ENCODE measurements at places on chromosomes 5 and 9.
A peak's percentile ranks its signal among the peaks of the same experiment; 100 is the strongest.

DNA sequence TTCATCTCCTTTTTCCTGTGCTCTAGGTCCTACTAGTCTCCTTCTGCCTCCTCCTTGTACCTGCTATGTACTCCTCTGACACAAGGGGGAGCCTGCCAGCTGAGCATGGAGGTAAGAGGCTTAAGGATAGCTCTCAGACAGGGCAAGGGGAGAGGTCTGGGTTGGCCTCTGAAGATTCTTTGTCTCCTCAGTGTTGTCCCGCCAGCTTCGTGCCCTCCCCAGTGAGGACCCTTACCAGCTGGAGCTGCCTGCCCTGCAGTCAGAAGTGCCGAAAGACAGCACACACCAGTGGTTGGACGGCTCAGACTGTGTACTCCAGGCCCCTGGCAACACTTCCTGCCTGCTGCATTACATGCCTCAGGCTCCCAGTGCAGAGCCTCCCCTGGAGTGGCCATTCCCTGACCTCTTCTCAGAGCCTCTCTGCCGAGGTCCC lies 3.8 kb downstream of the CREB3 start:
- peak; percentile 72 for DNase-seq

- DNase-seq = no peak
Measured at GRCh38 chr5:126122942-126123341, 300.3 kb upstream of the GRAMD2B start.

GRCh38 chr9:113649855-113650206 lies 186.3 kb downstream of the RGS3 start:
- no peak for DNase-seq

- peak; percentile 52 for DNase-seq
Measured at GRCh38 chr5:31270396-31270795, 76.9 kb downstream of the CDH6 start.

DNA sequence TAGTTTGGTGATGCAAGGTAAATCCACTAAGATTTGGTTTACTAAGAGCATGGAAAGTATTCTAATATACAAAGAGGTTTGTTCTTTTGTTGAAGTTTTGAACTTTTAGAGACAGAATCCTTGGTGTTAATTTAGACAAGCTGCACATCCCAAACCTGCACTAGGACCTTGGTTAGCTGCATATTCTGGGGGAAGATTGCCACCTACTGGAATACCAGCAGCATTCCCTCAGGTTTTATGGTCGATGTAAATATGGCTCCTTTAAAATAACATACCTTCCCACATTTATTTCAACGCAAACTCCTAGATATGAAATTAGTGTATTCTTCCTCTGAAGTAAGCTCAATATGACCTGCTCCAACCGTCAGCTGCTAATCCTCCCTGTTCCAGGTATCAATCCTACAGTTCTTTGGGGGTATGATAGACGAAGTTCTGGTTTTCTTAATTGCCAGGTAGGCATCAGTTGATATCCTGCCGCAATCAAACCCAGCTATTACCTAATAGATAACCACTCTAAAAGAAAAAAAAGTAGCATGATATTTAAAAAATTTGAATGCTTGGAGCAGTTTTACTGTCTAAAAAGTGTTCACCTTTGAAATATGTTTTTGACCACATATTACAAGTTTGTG lies 624.1 kb downstream of the ISL1 start:
- DNase-seq = peak; percentile 55

DNA sequence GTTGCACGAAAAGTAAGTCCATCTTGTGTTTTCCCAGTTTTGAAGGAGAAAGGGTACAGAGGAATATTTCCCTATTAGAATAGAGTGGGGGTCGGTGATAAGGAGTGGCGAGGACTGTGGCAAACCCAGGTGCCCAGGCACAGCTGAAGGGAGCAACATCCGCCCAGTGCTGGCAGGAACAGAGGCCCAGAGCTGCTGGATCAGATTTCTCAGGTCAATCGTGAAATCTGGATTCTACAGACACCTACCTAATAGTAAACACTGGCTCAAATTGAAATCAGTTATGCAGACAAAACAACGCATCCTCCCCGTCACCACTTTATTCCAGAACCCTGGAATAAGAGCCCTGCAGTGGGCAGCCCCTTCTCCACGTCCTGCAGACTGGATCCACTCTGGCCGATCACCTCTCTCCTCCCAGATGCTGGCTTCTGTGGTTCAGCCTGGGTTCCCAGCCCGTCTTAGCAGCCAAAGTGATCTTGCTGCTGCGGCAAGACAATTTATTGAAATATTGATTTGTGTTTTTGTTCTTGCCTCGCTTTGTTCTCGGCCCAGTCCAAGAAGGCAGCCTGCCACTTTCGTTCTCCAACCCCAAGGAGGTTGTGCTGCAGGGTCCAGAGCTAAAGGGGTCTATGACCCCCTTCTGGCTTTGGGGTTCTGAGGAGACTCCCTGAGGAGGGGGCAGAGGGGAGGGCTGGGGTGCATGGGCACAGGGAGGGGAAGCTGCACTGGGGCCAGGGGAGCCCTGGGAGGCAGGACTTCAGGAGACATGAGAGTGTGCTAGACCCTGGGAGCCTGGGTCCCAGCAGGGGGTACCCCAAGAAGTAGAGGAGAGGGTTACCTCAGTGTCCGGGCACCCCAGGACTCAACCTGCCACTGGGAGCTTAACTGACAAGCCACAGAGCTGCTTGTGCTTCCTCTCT lies 103.3 kb downstream of the ZNF354C start:
- DNase-seq = no peak

DNA sequence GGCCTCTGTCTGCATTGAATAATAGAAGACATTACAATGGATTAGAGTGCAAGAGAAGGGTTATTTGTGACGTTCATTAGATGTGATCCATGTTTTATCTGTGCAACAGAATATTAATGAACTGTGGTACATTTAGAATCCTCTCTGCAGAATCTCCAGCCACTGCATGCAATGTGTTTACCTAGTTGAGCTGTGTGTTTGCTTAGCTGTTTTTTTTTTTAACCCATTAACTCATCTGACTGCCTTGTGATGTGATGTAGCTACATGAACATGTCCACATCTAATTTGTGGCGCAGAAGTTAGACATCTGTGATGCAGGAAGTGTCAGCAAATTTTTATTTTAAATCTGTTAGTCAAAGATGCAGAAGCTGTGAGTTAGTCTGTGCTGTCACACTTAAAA lies 236.9 kb downstream of the CD180 start:
- DNase-seq = no peak

DNA sequence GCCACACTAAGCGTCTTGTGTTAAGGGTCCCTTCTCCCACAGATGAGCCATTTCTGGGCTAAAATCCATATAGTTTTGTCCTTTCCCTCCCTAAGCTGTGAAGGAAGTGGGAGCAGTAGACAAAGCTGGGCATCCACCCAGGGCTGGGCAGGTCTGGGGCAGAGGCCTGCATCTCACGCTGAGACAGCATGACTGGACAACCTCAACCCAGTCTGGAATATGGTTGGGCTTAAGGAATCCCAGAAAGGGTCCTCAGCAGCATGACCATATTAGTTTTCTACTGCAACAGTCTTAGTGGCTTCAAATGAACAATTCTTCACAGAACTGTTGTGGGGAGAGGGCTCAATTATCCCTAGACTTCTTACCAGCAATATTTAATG lies 173.8 kb downstream of the AUH start:
- DNase-seq = no peak

DNA sequence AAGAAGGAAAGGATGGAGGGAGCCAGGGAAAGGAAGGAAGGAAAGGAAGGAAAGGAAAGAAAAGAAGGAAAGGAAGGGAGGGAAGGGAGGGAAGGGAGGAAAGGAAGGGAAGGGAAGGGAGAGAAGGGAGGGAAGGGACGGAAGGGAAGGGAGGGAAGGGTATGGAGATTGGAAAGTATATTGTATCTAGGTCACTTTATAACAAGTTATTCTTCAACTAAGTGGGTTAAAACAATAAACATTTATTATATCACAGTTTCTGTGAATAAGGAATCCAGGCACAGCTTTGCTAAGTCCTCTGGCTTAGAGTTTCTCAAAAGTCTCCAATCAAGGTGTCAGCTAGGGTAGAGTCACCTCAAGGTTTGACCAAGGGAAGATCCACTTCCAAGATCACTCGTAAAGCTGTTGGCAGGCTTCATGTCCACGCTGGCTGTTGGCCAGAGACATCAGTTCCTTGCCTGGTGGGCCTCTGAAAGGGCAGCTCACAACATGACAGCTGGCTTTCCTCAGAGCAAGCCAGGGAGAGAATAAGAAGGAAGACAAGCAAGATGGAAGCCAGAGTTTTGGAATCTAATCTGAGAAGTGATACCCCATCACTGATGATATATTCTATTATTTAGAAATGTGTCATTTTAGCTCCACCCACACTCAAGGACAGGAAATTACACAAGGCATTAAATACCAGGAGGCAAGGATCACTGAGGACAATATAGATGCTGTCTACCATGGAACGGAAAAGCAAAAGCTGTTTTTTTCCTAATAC lies 105.1 kb downstream of the DEPDC1B start:
- no peak for DNase-seq

DNA sequence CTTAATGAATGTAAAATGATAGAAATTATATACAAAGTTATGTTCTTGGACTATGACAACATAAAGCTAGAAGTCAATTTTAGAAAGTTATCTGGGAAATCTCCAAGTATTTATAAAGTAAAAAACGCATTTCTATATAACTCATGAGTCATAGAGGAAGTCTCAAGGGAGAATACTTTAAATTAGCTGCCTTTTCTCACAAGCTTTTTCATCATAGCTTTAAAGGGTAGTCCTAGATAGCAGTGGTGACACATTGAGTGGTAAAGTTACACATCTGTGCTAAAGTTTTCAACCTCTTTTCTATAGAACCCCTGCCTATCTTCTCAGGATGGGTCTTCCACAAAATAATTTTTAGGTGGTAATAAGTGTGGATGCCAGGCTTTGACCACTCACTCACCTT lies 598.3 kb upstream of the FAM174A start:
- no peak for DNase-seq
